ENCODE measurements at places on chromosomes 7 and 10.

DNA sequence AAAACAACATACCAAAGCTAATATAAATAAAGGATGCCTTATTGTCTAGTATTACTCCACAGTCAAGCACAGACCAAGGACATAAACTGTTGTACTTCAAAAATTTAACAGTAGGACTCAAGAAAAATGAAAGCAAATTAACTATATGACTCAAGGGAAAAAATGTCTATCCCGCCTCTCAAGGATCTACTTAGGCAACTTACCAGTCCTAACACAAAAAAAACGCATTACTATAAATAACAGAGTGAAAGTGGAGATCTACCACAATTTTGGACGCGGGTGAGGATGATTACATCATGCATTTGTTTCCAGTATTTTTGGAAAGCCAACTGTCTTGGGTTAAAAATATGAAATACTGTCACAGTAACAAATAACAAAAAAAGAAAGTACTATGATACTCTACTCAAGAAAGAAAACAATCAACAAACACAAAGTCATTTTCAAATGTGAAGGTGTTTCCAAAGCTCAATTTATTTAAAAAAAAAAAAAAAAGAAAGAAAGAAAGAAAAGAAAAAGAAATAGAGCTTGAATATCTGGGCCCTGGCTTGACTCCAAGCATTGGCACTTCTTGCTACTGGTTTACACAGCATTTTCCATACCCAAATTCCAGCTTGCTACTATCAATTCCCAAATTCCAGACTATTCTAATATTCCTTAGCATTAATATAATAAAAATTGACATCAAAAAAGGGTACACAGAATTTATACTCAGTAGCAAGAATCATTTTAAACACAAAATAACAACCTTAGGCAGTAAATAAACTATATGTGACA lies 99.4 kb downstream of the RSU1 start:
- DNase-seq: peak; percentile 68

DNA sequence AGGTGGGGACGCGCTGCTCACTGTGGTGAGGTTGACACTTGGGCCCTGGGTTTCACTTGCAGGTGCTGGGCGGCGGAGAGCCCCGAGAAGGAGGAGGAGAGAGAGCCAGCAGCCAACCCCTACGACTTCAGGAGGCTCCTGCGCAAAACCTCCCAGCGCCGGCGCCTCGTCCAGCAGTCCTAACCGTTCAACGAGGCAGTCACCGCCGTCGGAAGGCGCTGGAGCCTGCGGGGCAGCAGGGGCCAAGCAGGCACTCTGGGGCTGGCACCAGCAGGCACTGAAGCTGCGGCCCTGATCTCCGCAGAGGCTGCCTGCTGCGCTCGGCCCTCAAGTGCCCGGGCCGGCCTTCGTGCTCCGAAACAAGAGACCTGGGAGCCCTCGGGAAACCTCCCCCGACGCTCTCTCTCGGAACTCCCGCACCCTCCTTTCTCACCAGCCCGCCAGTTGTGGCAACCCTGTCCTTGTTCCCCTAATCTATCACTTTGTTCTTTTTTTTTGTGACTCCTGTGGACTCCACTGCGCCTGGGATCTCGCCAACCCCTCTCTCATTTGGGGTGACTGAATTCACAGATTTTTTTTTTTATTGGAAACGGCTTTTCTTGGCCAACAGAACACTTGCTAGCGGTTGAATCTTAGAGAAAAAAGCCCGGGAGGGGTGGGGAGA lies 4.7 kb upstream of the GAD2 start:
- no peak for DNase-seq

- DNase-seq: no peak
These were observed 46.0 kb downstream of the LCOR start for GRCh38 chr10:96878057-96878456.

DNA sequence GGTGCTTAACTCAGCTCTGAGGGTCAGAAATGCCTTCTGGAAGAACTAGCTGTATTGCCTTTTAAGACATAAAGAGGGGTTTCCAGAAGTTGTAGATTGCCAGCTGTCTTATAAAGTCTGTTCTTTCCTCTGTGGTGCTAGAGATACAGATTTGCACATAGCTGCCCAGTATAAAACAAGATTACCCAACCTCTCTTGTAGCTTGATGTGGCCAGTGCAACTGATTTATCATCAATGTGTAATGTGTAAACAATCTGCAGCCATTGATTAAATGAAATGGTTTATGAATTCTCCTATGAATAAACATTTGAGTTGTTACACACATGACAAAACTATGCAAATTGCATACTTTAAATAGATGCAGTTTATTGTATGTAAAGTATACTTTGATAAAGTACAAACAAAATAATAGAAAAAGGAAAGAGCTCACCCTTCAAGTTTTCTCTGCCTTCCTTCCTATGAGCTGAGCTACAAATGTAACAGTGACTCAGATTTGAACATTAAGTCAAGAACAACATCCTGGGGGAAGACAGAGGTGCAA lies 195.2 kb downstream of the TMEM26 start:
- no peak for DNase-seq

DNA sequence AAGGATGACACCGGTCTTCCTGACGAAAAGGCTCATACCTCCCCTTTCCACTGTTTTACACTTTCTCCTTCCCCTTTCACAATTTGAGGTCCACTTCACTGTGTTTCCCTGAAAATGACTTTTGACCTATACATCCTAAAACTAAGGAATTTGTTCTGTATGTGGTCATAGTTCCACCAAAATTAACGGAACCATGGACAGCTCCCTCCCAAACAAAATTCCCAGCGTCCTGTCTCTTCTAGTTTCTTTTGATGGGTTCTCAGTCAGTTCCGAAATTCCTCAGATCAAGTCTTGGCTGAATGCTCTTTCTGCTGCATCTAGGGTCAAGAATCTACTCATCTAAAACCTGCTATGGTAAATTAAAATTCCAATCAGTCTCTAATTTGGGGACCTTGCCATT lies 1191.9 kb downstream of the CNTNAP2 start:
- DNase-seq: no peak

GRCh38 chr10:118701529-118702323 lies 53.0 kb downstream of the CACUL1 start:
- no peak for DNase-seq

DNA sequence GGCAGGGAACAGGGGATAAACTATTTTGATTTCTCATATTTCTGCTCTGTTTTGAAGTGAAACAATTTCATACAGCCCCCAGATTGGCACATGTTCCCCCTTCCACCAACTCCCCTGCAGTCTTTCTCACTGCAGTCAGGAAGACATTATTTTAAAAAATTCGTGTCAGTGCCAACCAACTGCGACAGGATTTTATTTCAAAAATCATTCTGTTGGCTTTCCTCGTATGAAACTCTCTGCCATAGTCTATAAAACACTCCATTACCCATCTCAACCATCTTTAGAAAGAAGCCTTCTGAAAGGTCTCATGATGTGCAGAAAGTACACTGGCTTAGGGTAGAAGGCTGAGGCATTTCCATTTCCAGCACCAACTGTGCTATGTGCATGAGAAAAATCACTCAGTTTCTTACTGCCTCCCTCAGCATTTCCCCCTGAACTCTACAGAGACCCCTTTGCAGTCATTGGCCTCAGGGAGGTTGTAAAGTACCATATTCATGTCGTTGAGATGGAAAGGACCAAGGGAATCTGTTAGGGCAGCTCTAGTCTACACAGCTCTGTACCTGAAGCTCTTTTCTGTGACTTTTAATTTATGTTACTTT lies 46.9 kb downstream of the STEAP1B start:
- no peak for DNase-seq

GRCh38 chr10:11212288-11213085 lies 194.8 kb downstream of the CELF2 start:
- DNase-seq: no peak

- DNase-seq: no peak
These were observed 193.7 kb downstream of the RELN start for GRCh38 chr7:103795787-103796186.

DNA sequence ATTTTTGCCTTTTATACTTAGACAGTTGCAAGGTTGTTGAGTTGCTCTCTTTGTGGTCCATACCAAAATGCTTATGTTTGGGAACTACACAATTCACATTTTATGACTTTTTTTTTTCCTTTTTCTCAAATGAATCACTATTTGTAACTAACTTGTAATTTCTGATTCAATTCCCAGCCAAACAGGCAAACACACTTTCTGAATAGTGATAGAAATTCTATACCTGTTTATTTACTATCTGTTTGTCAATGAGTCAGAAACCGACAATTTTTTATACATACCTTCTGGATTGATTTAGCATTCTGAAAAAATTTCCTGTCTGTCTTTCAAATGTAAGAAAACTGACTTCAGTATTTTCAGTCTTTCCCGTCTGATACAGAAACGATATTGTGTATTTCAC lies 69.1 kb downstream of the MBL2 start:
- DNase-seq: peak; percentile 28

- no peak for DNase-seq
These were observed 906.8 kb downstream of the LRMDA start for GRCh38 chr10:76338187-76338586.

DNA sequence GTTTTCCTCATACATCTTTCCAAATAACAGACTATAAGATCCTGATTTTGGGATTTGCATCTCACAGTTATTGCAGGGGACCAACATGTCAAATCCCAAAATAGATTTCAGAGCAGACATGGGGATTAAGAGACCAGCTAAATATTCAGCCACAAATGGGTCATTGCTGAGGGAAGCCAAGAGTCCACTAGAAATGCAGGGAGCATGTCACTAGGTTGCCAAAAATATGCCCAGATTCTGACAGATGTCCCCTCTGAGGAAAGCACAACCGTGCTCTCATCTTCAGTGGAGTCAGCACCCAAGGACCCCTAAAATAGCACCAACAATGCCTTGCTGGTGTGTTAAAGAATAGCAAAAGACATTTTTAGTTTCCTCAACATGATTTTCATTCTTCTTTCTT lies 56.2 kb upstream of the AGK start:
- no peak for DNase-seq
